ENCODE measurements at places on chromosomes 2 and 18.
A peak's percentile ranks its signal among the peaks of the same experiment; 100 is the strongest.

DNA sequence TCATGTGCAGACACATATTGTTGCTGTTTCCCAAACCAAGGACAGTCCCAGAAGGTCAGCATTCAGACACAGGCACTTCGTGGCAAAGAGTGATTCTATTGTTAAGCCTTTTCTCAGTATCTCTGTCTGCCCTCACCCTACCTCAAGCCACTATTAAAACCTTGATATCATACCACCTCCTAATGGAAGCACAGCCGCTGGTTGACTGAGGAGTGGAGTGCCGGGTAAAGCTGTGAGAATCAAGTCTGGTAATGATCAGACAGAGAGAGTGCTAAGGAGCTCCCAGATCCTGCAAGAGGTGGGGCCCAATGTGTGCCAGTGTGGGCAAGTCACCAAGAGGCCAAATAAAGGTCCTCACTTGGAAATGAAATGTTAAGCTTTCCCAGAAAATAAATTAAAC, 819.5 kb downstream of the BCL11A start:
- DNase-seq = no peak

- no peak for DNase-seq
Observed at GRCh38 chr2:41735006-41735405, 312.8 kb upstream of the PKDCC start.

DNA sequence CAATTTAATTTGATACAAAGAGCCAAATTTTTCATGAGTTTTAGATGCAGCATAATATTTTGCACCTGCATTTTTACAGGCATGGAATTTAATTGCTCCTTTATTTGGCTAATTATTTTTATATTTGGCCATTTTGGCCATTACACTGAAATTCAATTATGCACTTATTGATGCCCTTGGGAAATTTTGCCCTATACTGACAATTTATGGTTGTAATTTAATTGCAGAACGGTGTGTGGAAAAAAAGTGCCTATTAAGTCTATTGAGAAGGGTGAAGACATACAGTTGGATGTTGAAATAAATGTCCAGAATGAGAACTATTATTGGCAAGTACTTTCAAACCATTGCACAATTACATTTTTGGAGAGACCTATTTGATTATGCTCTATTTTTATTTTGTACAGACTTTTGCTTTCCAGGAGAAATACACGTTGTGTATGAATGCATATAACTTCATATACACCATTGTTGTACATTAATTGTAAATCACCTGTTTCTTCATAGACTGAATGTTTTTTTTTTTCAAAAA, 1319.3 kb upstream of the CDH2 start:
- no peak for DNase-seq

- no peak for DNase-seq
Observed at GRCh38 chr18:61882296-61883004, 10.4 kb downstream of the RNF152 start.

DNA sequence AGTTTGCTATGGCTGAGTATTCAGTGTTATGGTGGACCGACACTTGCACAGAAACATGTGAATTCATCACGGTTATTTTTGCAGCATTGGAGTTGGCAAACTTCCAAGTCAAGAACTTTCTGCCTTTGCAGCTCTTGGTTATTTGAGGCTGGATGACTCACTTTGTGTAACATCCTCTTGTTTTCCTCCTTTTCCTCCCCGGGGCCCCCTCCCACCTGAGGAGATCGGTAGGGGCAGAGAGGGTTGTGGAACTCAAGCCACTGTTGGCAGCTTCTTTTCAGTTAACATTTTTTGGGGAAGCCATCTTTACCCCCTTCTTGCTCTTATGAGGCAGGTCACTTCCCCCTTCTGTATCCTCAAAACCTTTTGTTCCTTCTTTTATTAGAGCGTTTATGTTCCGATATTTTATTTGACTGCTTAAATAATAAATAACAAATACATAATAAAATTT, 48.6 kb downstream of the DDX1 start:
- DNase-seq = peak; percentile 86

GRCh38 chr2:232374356-232374755, 4.2 kb upstream of the ALPP start:
- DNase-seq = no peak

- DNase-seq = no peak
Observed at GRCh38 chr2:774436-774835, 97.2 kb upstream of the TMEM18 start.

- no peak for DNase-seq
Observed at GRCh38 chr18:5961828-5962150, 66.5 kb upstream of the TMEM200C start.

DNA sequence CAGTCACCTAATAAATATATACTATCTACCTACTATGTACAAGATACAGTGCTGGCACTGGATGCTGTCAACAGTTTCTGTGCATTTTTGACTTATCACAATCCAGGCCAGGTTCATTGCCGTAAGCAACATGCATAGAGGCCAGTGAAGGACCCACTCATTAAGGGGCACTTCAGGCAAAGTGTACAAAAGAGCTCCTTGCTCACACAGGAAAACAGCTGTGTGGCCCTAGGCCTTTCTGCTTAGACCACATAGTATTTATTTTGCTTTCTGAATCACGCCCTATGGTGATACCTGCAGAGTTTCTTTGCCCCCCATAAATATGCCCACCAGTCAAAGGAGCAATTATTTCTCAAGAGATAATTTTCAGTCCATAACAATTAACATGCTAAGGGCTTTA, 39.6 kb upstream of the STAT4 start:
- DNase-seq = no peak

DNA sequence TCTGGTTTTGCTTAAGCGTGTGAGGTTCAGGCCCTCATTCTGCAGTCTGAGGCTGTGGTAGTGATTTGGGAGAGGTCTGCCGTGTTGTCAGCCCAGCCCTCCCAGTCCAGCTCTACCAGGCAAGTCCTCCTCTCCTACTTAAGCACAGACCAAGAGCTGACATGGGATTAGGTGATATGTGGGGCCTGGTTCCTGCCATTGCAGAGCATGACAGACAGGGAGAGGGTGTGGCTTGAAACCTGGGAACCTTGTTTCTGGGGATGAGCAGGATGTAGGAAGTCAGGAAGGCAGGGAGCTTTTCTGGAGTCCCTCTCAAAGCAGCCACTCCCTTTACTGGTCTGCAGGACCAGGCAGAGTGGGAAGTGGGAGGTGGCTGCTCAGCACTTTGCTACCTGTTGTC, 38.6 kb downstream of the PTPRM start:
- no peak for DNase-seq

DNA sequence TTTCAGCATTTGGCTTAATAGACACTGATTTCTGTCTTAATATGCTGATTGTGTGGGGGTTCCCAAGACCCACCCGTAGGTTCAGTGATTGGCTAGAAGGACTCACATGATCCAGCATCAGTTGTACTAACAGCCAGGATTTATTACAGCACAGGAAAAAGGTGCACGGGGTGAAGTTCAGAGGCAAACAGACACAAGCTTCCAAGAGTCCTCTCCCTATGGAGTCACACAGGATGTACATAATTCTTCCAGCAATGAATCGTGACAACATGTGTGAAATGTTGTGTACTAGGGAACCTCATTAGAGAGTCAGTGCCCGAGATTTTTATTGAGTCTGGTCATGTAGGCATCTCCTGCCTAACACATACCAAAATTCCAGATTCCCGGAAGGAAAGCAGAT, 52.8 kb downstream of the GALNT1 start:
- DNase-seq = no peak

- DNase-seq = no peak
Observed at GRCh38 chr2:226875438-226876225, 39.8 kb downstream of the RHBDD1 start.

DNA sequence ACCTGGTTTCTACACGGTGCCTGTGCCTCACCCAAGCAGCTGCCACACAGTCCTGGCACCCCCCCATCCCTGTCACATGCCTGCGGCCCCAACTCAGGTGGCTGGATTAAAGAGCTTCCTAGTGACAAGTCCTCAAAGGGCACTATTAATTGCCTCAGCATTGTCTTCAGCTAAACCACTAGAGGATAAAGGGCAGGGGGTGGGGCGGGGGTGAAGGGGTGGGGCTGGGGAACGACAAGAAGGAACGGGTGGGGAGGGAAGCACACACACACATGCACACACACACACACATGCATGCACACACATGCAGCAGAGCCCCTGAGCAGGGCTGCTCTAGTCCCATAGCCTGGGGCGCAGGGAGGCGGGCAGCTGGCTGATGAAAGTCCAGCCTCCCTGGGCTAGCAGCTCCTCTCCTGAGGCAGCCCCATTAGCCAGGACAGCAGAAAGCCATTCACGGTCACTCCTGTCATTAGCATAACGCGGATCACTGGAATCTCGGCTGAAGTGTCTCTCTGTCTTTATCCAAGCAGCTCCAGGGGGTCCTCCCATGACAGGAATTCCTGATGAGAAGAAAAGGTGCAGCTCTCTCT, 7.4 kb upstream of the TEX261 start:
- DNase-seq = no peak

GRCh38 chr18:1564793-1565192, 660.1 kb downstream of the ADCYAP1 start:
- no peak for DNase-seq

- DNase-seq = peak; percentile 69
Observed at GRCh38 chr2:198913394-198914152, 544.2 kb downstream of the SATB2 start.

DNA sequence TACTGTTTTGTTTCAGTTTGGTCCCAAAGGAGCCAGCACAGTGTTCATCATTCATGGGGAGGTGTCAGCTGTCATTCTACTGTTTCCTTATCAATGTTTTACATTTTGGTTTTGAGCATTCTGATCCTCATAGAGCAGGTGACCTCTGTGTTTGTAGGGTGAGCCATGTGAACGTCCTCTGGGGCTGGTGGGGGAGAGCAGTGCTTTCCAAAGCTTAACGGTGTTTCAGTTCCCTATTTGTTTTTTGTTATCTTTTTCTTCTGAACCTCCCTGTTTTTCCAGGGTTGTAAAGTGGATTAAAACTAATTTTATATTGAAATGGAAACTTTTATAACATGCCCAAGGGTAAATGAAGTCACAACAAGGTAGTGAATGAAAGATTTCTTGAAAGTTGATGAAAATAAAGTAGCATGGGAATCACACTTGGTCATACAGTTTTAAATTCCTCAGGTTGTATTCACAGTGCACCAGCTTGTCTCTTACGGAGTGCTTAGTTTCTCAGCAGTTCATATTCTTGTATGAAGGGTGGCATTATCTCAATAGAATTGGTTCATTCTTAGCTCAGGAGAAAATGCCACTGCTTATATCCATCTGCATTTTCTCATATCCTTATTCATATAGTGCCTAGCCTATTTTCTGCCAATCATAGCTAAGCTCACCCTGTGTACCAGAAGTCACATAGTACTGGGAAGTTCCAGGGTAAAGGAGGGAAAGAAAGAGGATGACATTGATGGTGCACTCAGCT, 54.5 kb downstream of the MAP4K4 start:
- DNase-seq = no peak

DNA sequence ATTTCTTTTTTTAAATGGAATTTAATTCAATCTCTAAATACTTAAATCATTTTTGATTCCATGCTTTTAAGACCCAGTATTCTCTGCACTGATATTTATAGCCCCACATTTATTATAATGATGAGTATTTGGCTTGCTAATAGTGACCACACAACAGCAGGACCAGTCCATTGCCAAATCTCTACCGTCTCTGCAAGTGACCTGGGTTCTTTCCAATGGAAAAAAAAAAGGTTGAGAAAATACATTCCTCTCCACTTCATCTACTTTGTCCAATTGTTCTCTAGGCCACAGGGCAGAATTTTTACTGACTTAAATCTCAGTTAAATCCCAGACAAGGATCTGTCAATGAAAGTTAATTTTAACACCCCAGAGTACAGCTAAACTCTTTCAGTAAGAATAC, 20.5 kb downstream of the GRB14 start:
- DNase-seq = no peak

DNA sequence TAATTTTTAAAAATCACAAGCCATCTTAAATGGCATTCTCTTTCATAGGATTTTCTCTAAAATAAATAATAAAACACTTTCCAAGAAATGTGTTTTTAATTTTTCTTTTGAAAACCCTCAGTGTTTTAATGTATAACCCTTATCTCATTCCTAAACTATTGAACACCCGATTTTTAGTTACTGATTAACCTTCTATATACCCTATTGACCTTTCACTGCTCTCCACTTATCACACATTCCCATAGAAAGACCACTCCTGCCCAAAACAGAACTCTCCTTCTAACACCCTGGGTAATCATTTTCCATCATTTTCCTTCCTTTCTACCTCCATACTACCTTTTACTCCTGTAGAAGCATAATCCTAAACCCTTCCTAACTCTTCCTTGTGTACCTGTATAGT, 102.4 kb downstream of the EPC2 start:
- no peak for DNase-seq

DNA sequence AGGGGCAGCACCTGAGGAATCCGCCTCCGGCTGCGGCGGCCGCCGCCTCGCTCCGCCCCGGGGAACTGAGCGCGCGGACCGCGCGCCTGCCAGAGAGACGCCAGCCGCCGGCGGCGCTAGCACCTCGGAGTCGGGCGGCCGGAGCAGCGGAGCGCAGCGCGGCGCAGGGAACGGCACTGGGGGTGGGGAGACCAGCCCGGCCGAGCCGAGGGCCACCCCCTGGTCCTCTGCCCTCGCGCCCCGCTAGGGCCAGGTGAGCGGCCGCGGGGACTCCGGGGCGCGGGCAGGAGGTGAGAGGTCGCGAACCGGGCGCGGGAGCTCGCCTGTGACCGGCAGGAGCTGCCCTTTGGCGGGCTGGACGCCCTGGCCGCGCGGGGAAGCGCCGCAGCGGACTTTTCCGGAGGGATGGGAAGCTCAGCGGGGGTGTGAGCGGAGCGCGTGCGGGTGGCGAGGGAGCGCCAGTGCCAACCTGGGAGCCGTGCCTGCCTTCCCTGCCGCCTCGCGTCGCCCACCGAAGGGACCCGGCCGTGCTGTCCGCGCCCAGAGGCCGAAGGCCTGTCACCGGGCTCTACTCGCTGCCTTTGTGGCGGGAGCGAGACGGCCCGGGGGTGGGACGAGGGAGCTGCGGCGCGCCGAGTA, at the start of gene GREB1L:
Gene GREB1L (plus strand): TSS at position 92 of the 639 bp plus-strand sequence. CDS start 141,287 bp downstream, outside the sequence.
- peak; percentile 76 for DNase-seq

Data from epithelial cell of esophagus (primary cell).